ENCODE measurements at places on chromosomes 1 and 21.

DNA sequence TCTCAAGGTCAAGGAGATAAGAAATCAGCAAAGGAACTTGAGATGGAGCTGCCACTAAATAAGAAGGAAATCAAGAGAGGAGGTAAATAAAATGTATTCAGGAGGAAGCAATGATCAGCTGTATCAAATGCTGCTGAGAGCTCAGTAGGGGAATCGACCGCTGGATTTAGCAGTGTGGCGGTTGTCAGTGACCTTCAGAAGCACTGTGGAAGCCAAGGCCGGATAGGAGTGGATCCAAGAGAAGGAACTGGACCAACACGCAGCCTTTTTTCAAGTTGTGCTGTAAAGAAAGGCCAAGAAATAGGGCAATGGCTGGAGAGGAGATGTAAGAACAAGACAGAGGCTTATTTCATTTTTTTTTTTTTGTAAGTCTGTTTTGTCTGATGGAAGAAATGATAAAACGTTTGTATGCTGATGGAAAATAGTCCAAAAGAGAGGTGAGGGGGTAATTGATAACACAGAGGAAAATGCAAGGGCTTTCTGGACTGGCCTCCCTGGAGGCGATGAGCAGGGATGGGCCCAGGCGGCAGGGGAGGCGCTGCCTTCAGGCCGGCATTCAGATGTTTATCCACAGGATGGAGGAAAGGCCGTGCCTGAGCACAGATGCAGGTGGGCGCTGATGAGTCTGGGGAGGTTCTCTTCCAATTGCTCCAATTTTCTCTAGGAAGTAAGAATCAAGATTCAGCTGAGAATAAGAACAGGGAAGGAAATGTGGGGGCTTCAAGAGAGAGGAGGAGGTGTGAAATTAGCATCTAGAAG is 17.5 kb upstream of the FAM43B start:
- no peak for DNase-seq

DNA sequence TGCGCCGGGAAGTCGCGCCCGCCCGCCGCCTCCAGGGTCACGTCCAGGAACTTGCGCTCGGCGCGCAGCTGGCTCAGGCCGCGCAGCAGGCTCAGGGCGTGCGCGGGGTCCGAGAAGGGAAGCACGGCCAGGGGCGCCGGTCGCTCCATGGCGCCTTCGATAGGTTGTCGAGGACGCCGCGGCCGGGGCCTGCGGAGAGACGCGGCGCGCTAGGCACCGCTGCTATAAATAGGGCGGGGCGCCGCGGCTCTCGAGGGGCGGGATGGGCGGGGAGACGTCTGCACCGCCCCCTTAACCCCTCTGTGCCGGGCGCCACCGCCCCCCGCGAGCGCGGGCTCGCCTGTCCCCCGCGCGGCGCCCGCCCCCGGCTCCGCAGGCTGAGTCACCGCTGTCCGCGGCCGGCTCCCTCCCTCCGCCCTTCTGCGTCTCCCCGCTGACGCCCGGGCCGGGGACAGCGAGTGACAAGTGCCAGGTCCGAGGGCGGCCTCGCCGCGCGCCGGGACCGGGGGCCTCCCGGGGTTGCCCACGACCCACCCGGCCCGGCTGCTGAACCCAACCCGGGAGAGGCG is at the start of gene KLHL21:
Gene KLHL21 (minus strand): TSS at position 201 of the 569 bp plus-strand sequence. CDS start 52 bp downstream, at position 149.
- peak; percentile 88 for DNase-seq

- peak; percentile 55 for DNase-seq
Observed at GRCh38 chr21:29219165-29219770, 79.5 kb upstream of the BACH1 start.

DNA sequence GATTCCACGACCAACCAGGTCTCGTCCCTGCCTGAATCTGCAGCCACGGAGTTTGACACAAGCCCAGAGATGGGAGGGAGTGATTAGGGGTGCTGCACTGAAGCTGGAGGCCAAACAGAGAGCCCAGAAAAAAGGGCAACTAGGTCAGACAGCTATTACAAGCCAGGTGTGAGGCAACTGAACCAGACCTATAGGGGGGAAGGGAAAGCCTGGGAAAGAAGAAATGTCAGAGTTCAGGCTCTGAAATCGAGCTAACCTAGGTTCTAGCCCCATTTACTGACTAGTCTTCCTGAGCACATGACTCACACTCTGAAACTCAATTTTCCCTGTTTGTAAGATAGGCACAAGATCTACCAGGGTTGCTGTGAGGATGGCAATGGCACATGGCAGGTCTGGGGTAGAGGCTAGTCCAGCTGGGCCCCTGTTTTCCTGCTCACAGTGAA is 1.7 kb downstream of the DHCR24 start:
- DNase-seq, result no peak

DNA sequence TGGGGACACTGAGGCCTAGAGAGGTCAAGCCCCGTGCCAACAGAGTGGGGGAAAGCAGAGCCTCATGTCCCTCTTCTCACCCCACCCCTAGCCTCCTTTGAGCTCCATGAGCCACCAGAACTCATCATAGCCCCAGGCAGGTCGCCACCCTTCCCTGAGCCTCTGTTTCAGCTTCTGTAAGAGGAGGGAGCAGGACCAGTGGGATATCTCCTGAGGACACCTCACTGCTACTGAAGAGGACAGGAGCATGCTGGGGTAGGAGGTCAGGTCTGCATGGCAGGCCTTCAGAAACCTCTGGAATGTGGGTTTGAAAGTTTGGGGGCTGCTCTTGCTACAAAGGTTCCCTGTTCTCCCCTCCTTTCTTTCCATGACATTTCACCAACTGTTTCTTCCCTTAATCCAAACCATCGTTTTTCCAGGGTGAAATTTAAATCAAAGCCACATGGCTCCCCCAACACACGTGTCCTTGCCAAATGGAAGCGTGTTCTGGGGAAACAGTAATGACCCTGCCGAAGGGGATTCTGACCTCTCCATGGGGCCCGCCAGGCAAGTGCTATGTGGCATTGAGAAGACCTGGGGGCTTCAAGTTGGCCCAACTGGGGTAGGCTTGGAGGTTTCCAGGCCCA is 88.1 kb upstream of the RUNX3 start:
- no peak for DNase-seq

Measured in iris pigment epithelial cell (primary cell).